ENCODE measurements at places on chromosomes 12 and 14. TPM values are rescaled to one million over a fixed set of nuclear protein-coding genes. Genes with fewer than 3 reads are reported as not detected.

DNA sequence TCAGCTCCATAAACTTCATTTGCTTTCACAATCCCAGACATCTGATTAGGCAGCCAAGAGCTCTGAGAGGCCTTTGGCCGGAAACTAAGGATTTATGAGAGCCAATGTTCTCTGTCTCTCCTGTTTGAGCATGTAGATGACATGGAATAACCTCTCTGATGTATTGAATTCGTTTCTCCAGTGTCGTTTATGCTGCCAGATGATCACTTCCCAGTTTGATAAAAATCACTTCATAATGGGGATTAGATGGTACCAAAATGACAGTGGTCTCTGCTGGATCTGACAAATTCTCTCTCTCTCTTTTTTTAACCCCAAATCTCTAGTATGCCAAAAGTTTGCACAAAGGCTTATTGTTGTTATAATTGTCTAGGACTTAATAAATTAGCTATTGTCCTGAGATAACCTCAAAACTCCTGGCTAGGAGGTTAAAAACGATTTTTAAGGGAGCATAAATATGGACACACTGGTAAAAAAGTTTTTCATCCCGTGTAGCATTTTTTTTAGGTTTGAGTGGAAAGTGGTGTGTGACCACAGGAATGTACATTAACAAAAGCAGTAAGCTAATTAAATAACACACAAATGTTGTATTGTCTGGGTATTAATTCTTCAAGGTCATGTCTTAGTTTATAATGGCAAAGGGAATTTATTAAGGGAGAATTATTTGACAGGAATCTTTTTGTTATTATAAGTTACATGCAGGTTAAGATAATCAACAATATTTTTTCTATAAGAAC lies 82.6 kb upstream of the USP44 start:
- DNase-seq, result no peak

DNA sequence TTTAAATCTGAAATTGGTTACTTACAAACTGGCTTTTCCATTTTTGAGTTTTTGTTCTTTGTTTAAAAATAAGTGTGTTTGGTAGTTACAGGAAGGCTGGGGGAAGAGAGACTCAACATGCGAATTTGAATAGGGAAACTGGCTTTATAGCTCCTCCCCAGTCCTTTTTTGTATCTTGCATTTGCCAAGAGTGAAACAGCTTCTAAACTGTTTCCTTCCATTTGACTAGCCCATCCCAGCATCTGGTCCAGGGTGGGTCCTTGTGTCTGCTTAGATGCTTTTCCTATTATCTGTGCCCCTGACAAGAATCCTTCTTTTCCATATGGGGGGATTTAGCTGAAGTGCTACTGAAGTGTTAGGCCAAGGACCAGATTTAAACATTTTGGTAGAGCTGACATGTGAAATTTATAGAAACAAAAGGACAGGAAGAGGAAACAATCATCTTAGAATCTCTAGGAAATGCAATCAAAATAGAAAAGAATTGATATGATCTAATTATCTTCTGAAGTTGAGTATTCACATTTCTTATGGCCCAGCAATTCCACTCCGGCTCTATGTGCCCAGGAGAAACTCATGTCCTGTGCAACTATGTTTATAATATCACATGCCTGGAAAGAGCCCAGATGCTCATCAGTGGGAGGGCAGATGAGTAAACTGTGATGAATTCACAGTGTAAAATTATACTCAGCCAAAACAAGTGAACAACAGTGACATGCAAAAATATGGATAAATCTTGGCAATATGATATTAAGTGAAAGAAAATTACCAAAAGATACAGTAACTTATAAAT lies 7.4 kb downstream of the SMOC1 start:
- no peak for DNase-seq

GRCh38 chr12:39621670-39622069 lies 2.1 kb upstream of the ABCD2 start:
- no peak for DNase-seq

- DNase-seq, result no peak
Measured at GRCh38 chr14:29348504-29348903, 579.1 kb downstream of the PRKD1 start.

DNA sequence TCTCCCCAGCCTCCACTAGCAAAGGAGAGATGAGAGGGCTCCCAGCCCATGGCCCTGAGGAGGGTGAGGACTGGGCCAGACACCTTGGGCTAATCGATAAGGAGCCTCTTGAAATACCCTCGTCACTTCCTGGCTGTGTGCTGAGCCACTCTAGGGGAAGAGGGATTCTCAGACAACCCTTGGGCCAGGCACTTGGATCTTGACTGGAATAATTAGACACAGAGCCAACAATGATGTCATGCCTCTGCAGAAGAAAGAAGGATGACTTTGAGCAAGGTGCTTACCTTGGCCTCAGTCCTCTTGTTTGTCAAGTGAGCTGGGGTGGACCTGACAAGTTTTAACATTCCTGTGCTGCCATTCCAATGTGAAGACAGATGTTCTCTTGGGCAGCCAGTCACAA lies 83.1 kb downstream of the LRRC74A start:
- no peak for DNase-seq

- DNase-seq, result no peak
Measured at GRCh38 chr12:49946497-49946896, 4.0 kb upstream of the AQP2 start.

DNA sequence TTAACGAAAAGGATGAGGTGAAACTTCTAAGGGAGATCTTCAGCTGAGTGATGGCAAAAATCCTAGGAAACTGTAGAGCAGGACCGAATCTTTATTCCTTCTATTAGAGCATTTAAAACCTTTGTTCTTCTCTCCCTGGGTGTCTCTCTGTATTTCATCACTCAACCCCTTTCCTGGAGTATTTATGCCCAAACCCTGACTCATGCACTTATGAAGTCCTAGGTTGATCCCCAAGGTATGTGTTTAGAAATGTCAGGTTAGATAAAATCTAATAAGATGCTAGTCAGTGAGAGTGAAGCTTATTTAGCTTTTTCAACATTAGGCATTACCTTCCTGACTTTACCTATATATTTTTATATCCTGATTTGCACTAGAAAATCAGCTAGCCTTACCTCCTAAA lies 239.8 kb upstream of the NPAS3 start:
- DNase-seq, result no peak

DNA sequence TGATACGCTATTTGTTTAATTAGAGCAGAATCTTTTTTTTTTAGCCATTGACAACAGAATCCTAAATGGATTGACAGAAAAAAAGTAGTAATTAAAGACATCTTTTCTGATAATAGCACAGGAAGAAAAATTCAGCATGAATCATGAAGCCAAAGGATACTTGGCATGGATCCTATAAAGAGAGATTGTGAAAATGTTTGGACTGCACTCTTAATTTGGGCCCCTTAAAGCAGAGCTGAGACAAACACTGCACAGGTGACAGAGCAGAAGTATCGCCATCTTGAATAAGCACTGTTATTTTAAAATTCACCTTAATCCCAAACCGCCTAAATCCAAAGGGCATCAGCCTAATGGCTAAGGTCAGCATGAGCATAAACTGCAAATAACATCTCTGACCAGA lies 48.8 kb upstream of the SEL1L start:
- no peak for DNase-seq

DNA sequence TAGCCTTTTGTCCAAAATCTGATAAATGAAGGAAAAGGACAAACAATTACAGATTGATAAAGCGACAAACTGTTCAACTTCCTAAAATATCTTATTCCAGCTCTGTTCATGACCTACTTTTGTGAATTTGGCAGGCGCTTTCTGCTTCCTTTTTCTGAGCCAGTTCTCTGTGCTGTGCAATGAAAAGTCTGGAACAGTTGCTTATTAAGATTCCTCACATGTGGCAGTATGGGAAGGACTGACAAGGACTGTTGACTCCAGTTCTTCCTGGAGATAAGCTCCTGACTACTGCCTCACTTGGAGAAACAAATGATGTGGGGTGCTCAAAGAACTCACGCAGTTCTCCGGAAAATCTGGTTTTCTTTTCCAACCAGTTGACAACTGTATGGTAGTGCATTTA lies 58.3 kb upstream of the ANP32D start:
- DNase-seq, result no peak

DNA sequence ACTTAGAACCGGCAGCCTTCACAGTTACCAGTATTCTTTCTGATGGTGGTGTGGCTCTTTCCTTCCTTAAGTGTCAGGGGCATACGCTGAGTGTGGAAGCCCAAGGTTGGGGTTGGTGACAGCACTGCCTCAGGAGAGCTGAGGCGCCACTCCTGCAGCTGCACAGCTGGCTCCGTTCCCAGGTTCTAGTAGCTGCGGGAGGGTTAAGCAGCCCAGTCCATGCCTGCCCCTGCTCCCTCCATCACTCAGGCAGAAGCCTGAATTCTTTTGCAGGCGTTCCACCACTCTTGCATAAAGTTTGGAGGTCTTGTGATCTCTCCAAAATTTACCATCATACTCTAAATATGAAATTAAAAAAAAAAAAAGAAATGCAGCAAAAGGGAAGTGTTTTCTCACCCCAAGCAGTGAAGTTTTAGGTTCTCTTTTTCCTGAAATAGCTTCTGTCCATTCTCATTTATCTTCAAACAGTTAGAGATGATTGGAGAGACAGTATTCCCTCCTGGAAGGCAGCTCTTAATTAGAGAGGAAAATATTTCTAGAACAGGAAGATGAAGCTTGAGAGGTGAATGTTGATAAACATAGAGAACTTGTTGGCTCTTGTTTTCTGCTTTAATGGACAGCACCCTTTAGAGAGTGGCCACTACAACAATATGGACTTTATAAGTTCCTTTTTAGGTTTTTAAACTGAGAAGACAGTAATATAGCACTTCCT lies 136.1 kb downstream of the FGD4 start:
- no peak for DNase-seq

DNA sequence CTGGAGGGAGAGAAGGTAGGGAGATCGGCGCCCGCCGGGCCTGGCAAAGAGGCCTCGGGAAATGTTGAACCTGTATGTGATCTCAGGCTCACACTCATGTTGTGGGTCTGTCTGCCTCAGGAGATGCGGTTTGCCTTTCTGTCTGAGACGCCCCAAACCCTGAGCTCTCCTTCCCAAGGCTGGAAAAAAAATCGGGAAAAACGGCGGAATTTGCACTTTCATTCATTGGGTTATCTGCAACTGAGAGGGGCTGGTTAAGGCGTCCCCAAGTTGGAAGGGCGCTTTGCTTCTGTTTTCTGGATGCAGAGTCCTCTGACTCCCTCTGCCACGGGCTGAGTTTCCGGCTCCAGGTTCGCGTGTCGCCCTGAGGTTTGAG lies 5.0 kb upstream of the HOXC9 start:
- DNase-seq, result no peak

DNA sequence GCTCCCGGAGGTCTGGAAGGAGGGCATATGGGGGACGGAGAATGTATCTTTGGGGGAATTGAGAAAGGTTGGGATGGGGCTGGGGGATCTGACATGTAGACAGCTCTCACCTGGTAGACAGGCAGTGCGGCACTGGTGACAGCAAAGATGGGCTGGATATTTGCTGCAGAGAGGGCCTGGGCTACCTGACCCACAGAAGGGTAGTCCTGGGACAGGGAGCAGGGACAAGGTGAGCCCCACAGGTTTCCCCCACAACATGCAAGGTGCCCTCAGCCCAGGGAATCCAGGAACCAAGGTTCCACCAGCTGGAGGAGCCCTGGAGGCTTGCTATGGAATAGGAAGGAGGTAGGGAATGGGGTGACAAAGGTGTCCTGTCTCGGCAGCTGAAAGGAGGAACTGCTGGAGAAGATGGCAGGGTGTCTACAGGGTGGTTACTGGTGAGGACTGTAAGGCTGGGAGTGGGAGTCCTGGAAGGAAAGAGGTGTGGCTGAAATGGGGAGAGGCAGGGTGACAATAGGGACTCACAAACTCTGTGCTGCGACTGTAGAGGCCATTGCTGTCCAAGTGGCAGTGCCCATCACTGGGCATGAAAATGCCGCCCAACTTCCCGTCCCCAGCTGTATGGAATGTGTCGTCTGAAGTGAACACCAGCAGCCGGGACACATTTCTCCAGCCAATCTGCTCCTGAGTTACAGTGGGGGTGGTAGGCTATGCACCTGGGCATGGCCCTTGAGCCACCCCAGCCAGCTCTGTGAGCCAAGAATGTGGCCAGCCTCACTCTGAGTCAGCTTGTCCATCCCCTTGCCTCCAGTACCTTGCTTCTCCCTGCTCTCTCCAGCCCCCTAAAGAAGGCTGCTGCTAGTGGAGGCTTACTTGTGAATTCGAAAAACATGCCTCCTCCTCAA lies 11.3 kb downstream of the ITGB7 start:
- no peak for DNase-seq

DNA sequence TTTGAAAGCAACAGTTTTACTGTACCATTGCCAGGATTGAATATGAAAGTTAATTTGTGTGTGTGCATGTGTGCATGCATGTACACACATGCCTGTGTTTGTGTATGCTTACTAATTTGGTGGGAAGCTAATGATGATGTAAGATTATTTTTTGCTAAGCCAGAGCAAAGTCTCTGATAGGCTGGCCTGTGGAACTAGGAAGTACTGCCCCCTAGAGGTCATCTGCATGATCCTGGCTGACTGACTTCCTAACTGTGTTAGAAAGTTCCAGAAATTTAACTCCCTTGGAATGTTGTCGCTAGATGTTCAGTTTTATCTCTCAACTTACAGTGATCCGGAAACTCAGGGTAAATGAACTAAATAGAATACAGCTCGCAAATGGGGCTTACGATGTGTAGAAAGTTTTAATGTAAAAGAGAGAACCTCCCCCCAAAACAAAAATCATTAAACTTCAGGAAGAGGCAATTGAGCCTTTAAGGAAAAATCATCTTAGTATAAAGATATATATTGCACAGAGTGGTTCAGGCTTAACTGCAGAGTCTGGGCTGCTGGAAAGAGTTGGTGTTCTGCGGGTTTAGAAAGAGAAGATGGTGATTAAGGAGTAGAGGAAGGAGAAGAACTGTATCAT lies 34.3 kb upstream of the SLC38A1 start:
- peak; percentile 31 for DNase-seq

DNA sequence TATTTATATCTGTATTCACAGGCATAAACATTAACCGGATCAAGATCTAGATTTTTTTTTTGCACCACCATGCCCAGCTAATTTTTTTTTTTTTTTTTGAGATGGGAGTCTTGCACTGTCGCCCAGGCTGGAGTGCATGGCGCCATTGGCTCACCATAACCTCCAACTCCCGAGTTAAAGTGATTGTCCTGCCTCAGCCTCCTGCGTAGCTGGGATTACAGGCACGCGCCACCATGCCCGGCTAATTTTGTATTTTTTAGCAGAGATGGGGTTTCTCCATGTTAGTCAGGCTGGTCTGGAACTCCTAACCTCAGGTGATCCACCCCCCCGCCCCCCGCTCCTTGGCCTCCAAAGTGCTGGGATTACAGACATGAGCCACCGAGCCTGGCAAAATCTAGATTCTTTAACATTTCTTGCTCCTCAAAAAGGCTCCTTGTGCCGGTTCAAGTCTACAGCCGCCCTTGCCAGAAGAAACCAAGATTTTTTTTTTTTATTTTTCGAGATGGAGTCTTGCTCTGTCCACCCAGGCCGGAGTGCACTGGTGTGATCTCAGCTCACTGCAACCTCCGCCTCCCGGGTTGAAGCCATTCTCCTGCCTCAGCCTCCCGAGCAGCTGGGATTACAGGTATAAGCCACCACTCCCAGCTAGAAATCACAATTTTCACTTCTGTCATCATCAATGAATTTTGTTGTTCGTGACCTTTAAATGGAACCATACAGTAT lies 36.9 kb upstream of the SLC2A3 start:
- DNase-seq, result no peak

- no peak for DNase-seq
Measured at GRCh38 chr12:109290061-109290460, 19.0 kb downstream of the FOXN4 start.

Gene GLS2
- total RNA-seq, result 4.7 TPM

Gene CLECL1
- total RNA-seq, result 7.6 TPM

Gene KRT5
- total RNA-seq, result not detected

Gene GALNT16
- not detected for total RNA-seq

Gene OR4K14
- not detected for total RNA-seq

Gene HRK
- total RNA-seq, result not detected

Gene SIX6
- total RNA-seq, result not detected

Gene SLC5A8
- not detected for total RNA-seq

Gene PHETA1
- 1.5 TPM for total RNA-seq

Gene FAM234B
- 6.2 TPM for total RNA-seq

Gene PRKD1
- not detected for total RNA-seq

Measured in activated naive CD4-positive, alpha-beta T cell treated with anti-CD3 and anti-CD28 coated beads, Interleukin-2, amount 50 U/mL, for 72 hours (primary cell).